ENCODE measurements at places on chromosomes 7 and 10.

- H3K4me3 ChIP-seq = no peak overlapping the region
- no peaks in the 10 kb centered on the region for H3K36me3 ChIP-seq
- no peaks in the 10 kb centered on the region for H3K27me3 ChIP-seq
- H3K27ac ChIP-seq = no peak overlapping the region
Observed at GRCh38 chr10:78405231-78405630, 371.6 kb downstream of the RPS24 start.

- no peaks in the 10 kb centered on the region for H3K36me3 ChIP-seq
- H3K27me3 ChIP-seq = no peaks in the 10 kb centered on the region
- H3K27ac ChIP-seq = no peak overlapping the region
- no peak for DNase-seq
Observed at GRCh38 chr7:158394936-158395335, 192.7 kb downstream of the PTPRN2 start.

DNA sequence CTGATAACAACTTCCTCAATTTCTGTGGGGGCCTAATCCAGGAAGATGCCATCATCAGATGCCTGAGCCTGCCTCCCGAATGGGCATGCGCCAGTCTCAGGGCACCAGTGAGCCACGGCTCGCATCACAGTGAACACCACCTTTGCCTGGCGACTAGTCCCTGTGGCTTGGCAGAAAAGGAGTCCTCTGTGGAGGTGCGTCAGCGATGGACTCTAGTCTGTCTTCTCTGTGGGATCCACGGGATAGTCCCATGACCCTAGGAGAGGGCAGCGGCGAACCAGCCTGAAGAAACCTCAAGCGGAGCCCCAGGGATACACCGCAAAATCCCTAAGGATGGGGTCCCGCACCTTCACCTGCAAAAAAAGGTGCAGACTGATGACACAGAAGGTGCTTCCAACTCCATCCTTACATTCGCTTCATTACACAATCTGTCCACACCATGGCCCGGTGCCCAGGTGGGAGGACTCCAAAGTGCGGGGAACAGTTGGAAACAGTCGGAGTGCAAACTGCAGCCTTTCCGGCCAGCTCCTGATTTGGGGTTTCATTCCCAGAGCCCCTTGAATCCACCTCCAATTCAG is 35.1 kb upstream of the ZNF273 start:
- no peak overlapping the region for H3K4me3 ChIP-seq
- no peak for DNase-seq
- no peaks in the 10 kb centered on the region for H3K4me1 ChIP-seq
- H3K27ac ChIP-seq = no peak overlapping the region
- no peaks in the 10 kb centered on the region for H3K36me3 ChIP-seq

DNA sequence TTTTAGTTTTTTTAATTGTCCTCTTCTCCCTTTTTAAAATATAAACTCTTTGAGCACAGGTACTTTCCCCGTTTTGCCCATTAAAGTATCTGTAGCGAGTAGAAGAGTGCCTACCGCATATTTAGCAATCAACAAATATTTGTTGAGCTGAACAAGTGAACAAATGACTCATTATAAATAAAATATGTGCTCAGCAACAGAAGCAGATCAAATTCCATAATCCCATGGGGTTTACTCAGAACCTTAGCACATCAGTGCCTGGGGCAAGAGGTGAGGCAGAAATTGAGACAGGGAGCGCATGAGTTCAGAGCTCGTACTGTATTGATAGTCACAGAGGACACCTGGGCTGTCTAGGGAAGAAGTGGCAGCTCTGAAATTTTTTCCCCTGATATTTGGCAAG is 161.0 kb downstream of the SEM1 start:
- no peaks in the 10 kb centered on the region for H3K27me3 ChIP-seq
- H3K27ac ChIP-seq = no peak overlapping the region
- no peaks in the 10 kb centered on the region for H3K4me1 ChIP-seq
- no peak overlapping the region for H3K4me3 ChIP-seq
- H3K36me3 ChIP-seq = no peaks in the 10 kb centered on the region

DNA sequence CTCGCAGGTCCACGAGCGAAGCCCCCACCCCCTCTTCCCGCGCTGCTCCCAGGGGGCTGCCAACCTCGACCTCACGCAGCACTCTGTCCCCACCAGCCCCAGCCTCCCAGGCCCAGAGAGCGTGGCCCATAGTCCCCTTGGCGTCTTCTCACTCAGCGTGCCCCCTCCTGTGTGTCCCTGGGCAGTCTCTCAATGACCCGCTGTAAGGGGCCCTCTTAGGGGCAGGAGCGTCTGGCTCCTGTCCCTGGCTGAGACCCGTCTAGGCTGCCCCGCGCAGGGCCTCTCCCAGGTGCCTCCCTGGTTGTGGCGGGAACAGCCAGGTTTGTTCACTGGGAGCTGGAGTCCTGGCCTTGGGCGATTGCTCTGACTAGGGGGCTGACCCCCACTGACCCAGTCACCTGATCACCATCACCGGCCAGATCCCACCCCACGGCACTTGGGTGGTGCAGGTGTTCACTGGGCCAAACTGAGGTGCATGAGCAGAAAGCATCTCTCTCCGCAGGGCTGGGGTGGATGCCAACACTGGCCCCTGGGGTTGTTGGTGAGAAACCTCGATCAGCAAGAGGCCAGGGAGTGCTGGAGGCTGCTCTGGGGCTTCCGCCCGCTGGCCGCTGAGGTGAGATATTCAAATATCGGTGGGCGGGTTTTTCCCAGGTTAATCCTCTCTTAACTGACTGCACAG is 12.6 kb upstream of the WDFY4 start:
- H3K27ac ChIP-seq = no peak overlapping the region
- no peak overlapping the region for H3K4me3 ChIP-seq
- H3K4me1 ChIP-seq = no peaks in the 10 kb centered on the region
- H3K27me3 ChIP-seq = peaks cover 14% of the 10 kb centered on the region
- no peaks in the 10 kb centered on the region for H3K36me3 ChIP-seq
- DNase-seq = no peak

- no peak overlapping the region for H3K4me3 ChIP-seq
- H3K36me3 ChIP-seq = no peaks in the 10 kb centered on the region
- DNase-seq = no peak
- no peaks in the 10 kb centered on the region for H3K4me1 ChIP-seq
Observed at GRCh38 chr7:33053721-33054120, 8.9 kb downstream of the NT5C3A start.

DNA sequence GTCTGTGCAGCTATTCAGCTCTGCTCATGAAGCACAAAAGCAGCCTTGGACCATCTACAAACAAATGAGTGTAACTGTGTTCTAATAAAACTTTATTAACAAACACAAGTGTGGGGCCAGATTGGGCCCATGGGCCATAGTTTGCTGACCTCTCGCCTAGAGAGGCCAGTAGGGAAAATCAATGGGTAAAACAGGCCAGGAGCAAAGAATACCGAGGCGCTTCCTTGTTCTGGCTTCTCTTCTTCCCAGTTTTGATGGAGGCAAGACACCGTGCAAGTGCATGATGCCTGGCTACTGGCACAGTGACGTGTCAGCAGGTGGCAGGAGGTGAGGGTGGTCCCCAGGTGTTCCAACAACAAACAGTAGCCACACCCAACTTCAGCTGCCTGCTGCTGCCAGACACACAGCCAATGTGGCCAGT is 94.3 kb upstream of the SDK1 start:
- H3K27ac ChIP-seq = no peak overlapping the region
- no peaks in the 10 kb centered on the region for H3K36me3 ChIP-seq
- H3K4me3 ChIP-seq = no peak overlapping the region
- H3K27me3 ChIP-seq = no peaks in the 10 kb centered on the region
- no peak for DNase-seq

DNA sequence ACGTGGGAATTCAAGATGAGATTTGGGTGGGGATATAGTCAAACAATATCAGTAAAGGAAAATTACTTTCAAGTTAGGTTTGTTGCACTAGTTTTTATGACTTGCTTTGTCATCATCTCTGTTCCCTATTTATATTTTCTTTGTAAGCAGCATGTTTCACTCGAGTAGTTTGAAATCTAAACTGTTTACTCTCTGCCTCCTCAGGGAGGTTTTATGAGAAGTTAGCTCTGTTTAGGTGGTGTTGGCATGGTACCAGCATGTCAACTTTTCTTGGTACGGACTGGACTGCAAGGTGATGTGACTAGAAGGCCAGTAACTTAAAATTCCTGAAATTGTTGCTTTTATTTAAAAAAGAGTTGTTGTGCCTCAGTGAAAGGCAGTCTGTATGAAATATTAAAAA is 59.2 kb upstream of the MTPN start:
- no peak for DNase-seq
- no peak overlapping the region for H3K27ac ChIP-seq
- no peaks in the 10 kb centered on the region for H3K27me3 ChIP-seq
- no peak overlapping the region for H3K4me3 ChIP-seq
- H3K36me3 ChIP-seq = no peaks in the 10 kb centered on the region

DNA sequence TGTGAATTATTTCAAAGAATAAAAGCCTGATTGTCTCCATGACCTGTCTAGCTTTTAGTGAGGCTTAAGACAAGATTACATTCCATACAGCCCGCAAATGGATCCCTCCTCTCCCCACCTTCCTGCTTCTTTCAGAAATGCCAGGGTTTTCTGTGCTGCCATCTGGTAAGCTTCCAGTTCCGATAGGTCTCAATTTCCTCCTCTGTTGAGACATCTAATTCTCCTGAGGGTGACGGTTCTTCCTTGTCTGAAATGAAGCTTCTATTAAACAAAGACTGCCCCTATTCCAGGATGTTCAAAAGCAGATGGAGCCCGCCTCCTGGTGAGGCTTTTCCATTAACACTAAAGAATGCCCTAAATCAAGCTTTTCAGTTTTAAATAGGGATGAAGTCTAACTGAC is 295.6 kb downstream of the PTPRN2 start:
- no peak overlapping the region for H3K27ac ChIP-seq
- DNase-seq = no peak
- no peaks in the 10 kb centered on the region for H3K36me3 ChIP-seq
- no peak overlapping the region for H3K4me3 ChIP-seq
- no peaks in the 10 kb centered on the region for H3K27me3 ChIP-seq

- no peaks in the 10 kb centered on the region for H3K27me3 ChIP-seq
- no peaks in the 10 kb centered on the region for H3K36me3 ChIP-seq
- H3K4me1 ChIP-seq = no peaks in the 10 kb centered on the region
- H3K4me3 ChIP-seq = no peak overlapping the region
- H3K27ac ChIP-seq = no peak overlapping the region
- no peak for DNase-seq
Observed at GRCh38 chr10:99370993-99371392, 41.8 kb downstream of the CNNM1 start.

DNA sequence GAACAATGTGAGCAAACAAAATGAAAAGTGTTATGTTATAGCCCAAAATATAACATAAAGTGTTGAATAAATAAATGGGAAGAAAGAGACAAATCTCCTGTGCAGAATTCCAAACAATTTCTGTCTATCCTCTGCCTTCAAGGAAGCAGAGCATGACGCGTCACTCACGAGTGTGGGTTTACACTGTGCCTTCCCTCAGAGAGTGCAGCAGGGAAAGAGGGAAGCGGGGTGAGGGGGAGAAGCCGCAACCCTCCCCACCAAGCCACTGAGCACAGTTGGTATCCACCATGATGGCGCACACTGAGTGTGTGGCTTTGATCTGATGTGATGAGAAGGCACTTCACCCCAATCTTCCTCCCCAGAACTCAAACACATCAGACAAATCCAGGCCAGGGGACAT is 74.8 kb downstream of the PTPRN2 start:
- no peak overlapping the region for H3K27ac ChIP-seq
- no peak for DNase-seq
- H3K36me3 ChIP-seq = no peaks in the 10 kb centered on the region

DNA sequence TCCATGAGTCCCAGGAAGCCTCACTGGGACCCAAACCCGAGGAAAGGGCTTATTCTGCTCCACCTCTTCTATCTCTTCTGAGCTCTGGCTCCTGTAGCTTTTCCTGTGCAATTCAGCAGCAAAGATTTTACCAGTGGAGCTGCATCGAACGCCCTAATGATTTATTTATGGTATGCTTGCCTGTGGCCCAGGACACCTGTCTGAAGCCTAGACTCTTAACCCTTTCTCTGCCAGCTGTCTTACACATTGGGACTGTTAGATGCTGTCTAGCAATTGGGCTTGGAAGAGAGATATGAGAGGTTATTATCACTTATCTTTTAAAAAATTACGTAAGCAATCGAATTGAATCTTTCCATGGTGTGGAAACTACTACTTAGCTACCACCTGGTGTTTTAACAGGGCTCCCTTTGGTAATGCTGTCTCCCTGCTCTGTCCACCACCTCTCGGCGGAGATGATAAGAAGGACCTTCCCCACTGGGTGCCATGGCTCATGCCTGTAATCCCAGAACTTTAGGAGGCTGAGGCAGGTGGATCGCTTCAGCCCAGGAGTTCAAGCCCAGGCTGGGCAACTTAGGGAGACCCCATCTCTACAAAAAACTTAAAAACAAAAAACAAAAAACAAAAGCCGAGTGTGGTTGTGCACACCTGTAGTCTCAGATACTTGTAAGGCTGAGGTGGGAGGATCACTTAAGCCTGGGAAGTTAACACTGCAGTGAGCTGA is 8.8 kb downstream of the ACSL5 start:
- DNase-seq = no peak
- no peaks in the 10 kb centered on the region for H3K36me3 ChIP-seq
- no peaks in the 10 kb centered on the region for H3K27me3 ChIP-seq
- no peak overlapping the region for H3K27ac ChIP-seq

DNA sequence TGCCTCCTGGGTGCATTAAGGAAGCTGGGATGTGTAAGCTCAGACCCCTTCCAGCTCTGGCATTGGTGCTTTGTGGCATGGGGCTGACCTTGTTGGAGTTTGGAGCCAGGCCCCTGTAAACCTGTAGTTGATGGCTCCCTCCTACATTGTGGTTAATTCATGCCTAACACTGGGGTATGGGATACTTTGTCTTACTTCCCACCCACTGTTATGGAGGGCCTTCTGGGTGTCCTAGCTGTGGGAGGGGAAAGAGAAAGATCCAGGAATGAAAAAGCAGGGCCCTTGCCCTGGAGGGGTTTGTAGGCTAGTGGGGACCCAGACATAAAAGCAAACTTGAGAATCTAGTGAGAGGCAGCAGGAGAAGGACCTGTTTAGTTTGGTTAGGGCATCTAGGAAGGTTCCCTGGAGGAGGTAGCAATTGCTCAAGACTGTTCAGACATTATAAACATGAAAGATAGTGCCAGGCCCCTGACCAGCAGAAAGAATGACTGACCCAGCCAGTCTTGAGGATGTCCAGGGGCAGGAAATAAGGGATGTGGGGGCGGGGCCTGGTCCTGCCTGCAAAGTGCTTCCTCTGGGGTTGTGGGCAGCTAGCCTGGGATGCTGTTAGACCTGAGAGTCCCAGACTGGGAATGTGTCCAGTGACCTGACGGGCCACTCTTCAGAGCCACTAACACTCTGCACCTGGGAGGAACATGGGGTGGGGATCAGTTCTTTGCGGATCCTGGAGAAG is 6.6 kb downstream of the ADAMTS14 start:
- no peak overlapping the region for H3K4me3 ChIP-seq
- DNase-seq = no peak
- H3K27ac ChIP-seq = no peak overlapping the region
- no peaks in the 10 kb centered on the region for H3K27me3 ChIP-seq
- no peaks in the 10 kb centered on the region for H3K36me3 ChIP-seq
- no peaks in the 10 kb centered on the region for H3K4me1 ChIP-seq

Data from breast epithelium (tissue), 4 donors.